CD8-positive, alpha-beta T cell (primary cell): ENCODE measurements at places on chromosomes 7 and 10.

DNA sequence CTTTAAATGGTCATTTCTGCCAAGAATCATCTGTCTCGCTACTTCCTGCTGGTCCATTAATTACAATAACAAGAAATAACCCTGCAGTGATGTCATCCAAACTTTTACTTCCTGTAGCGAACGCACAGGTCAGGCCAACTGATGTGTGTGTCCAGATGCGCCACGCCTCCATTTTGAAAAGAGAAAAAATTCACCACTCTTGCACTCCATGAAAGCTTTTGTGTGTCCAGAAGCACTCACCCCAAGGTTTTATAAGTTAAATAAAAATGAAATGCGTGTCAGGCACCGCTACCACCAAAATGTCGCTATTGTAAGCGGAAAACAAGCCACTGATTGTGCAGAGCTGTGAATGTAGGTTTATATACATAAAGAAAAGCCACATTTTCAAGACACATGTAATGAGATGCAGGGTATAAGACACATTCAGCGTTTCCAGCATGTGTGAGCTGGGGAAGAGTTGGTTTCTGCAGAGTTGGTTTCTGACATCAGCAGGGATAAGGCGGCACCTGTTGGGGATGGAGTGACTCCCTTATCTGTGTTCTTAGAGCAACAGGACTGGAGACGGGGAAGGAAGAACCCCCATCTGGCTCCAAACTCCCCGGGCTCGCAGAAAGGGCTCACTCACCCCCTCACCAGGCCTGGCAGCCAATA lies 83.3 kb downstream of the CTBP2 start:
- no peak for DNase-seq

GRCh38 chr10:12214763-12215218 lies 18.8 kb downstream of the CDC123 start:
- DNase-seq: no peak

- no peak for DNase-seq
Measured at GRCh38 chr7:105187302-105188169, 173.5 kb downstream of the KMT2E start.

DNA sequence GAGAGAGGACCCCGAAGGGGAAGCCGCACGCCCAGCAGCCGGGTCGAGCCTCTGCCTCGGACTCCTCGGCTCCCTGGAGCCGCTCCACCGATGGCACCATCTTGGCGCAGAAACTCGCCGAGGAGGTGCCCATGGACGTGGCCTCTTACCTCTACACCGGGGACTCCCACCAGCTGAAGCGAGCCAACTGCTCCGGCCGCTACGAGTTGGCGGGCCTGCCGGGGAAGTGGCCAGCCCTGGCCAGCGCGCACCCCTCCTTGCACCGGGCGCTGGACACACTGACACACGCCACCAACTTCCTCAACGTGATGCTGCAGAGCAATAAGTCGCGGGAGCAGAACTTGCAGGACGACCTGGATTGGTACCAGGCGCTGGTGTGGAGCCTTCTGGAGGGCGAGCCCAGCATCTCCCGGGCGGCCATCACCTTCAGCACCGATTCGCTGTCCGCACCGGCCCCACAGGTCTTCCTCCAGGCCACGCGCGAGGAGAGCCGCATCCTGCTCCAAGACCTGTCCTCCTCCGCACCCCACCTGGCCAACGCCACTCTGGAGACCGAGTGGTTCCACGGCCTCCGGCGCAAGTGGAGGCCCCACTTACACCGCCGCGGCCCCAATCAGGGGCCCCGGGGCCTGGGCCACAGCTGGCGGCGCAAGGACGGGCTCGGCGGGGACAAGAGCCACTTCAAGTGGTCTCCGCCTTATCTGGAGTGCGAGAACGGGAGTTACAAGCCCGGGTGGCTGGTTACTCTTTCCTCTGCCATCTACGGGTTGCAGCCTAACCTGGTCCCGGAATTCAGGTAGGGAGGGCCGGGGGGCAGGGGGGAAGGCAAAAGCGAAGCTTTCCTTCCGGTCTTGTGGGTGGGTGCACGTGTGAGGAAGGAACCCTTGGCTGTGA lies 973 bp downstream of the GPR158 start:
- DNase-seq: no peak

DNA sequence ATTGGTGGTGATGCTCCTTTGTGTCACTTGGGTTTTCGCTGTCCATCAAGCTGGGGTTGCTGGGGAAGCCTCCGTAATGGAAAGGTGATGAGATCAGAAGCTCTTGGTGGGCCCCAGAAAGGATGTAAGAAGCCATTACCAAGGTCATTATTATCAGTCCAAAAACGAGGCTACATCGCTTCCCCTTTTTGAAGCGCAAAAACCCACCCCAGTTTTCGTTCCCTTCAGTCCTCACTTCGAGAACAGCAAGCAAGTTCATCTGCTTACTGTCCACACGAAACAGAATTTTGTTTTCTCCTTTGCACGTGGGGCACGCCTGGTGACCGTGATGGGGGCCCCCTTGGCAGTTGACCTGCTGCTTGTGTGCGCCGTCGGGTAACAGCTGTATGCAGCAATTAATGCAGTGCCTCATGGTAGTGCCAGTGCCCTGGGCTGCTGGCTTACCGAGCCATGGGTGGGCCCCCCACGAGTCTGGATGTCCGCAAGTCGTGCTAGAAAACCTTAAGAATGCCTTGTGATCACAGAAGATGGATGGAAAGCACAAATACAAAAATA lies 47.5 kb downstream of the CHST15 start:
- DNase-seq: no peak

- no peak for DNase-seq
Measured at GRCh38 chr7:125136755-125137532, 207.3 kb upstream of the POT1 start.

DNA sequence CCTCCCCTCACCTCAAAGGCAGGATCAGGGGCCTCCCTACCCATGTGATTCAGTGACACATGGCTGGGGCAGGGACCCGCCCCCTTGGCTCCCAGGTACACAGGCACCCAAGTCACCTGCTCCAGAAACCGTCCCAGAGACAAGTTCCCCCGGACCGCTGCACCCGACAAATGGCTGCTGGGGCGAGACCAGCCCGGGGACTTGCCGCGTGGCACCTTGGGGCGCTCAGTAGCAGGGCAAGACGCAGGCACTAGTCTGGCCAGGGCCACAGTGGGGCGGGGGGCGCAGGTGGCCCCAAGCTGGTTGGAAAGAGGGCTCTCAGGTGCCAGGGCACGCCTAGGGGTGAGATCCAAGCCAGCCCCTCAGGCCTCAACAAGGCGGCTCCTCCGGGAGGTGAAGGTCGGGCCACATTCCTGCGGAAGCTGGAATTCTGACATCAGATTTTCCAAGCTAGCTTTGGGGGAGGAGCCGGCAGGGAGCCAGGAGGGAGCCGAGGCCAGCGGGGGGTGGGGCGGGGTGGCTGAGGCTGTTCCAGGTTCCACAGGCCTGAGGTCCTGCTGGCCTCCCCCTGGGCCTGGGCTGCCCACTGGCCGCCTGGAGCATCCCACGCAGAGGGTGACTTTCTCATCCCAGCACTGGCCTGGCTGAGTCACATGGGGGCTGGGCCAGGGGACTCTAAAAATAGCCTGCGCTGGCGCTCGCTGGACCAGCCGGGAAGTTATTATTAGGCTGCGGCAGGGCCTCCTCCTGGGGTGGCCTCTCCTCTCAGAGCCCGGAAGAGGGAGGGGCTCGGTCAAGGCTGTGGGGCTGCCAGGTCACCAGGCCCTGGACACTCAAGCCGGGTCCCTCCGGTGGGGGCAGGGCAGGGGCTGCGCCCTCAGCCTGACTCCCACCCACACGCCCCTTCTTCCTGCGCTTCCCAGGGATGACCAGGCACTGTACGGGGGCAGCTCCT lies 20.5 kb upstream of the INPP5A start:
- DNase-seq: no peak

DNA sequence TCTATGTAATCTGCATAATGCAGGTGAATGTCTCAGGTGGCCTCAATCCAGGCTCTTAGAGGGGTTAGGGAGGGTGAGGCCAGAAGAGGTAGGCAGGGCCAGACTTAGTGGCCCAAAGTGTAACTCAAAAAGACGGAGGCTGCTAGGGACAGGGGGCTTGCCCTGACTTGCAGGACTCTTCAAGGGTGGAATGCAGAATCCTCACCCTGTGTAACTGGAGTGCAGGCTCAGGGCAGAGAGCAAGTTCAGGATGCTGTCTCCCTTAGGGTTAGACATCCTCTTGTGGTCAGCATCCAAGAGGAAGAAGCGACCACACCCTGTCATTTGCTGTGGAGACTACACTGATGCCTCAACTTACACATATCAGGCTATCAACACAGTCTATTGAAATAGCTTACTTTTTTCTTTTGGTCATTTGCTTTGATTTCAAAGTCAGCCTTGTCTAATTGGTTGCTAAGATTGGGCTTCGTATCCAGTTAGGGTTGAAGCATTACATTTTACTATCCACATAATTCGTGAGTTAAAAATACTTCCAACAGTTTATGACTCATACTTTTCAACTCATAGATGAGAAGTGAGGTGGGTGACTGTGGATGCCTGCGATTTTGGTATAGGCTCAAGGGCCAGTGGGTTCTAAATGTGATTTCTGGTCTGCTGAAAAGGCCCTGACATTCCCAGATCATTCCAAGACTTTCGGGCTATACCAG lies 563.6 kb downstream of the SUGCT start:
- DNase-seq: no peak

DNA sequence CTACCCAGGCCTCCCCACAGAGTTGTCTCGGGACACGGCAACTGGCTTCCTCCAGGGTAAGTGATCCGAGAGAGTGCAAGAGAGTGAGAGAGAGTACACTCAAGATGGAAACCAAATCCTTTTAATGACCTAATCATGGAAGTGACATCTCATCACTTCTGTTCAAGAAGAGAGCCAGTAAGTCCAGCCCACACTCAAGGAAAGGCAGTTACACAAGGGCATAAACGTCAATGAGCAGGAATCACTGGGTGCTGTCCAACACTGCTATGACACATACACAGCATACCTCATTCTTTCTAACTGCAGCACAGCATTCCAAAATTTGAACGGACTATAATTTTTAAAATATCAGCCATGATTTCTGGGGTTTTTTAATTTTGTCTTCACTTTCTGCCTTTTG lies 29.3 kb upstream of the OSBPL3 start:
- DNase-seq: no peak

GRCh38 chr7:75971309-75971960 lies 23.0 kb downstream of the TMEM120A start:
- DNase-seq: no peak

DNA sequence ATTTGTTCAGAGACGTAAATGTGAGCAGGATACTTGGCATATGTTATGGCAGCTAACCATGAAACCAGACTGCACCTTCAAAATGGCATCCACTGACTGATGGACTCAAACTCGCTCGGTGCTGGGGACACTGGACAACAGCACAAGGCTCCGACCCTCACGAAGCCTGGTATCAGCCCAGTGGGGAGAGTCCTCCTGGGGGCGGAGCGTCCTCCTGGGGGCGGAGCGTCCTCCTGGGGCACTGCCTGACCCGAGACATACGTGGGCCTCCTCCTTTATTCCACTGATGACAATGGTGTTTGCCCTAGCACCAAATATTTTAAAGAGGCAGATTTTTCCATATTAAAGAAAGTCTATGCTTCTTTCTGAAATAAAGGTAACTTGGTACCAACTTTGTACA lies 39.5 kb downstream of the ESYT2 start:
- DNase-seq: no peak

GRCh38 chr10:15954188-15954587 lies 93.9 kb upstream of the MINDY3 start:
- DNase-seq: no peak

DNA sequence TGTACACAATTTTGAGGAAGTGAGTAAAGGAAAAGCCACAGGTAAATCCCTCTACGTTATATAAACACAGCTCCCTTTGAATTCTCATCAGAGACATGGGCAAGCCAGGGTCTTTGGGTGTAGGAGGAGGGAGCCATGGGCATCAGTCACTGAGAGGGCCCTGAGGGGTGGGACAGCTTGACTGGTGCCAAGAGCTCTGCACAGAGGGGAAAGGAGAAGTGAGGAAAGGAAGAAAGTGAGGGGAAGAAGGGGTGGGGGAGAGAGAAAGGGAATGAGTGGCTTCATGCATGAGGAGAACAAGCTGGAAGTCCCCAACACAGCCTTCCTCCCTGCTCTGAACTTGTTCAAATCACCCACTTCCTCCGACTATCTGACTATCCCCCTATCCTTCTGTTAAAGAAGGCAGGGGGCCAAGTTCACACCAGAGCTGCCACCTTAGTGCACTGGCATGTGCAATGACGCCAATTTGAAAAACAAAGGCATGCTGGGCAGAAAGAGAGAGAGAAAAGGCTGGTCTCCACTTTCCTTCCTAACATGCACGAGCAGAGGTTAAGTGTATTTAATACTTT lies 16.4 kb upstream of the RNF148 start:
- no peak for DNase-seq

DNA sequence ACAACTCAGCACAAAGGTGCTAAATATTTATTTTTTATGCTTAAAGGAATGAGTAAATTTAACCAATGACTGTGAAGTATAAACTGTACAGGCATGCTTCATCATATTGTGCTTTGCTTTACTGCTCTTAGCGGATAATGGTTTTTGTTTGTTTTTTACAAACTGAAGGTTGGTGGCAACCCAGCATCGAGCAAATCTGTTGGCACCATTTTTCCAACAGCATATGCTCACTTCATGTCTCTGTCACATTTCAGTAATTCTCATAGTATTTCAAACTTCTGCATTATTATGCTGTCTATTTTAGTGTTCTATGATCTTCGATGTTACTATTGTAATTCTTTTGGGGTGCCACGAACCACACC lies 22.8 kb downstream of the BRAF start:
- DNase-seq: no peak

- DNase-seq: no peak
Measured at GRCh38 chr7:73999664-74000435, 28.1 kb upstream of the ELN start.

- no peak for DNase-seq
Measured at GRCh38 chr7:46143421-46143820, 222.3 kb upstream of the IGFBP3 start.

DNA sequence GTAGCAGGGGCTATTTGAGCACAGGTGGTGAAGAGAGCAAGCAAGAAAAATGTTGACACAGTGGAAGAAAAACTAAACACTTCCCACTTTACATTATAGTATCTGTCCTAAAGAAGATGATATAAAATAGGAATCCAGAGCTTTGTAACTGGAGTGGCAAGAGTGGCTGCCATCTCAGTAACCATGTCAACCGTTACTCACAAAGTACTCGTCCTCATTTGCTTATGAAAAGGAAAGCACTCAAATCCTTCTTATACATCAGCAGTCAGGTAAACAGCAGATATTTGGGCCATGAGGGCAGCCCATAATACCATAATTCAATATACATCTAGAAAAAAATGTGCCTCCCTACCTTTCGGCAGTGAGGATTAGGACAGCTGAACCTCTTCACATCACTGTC lies 70.1 kb downstream of the RNF216 start:
- DNase-seq: no peak

DNA sequence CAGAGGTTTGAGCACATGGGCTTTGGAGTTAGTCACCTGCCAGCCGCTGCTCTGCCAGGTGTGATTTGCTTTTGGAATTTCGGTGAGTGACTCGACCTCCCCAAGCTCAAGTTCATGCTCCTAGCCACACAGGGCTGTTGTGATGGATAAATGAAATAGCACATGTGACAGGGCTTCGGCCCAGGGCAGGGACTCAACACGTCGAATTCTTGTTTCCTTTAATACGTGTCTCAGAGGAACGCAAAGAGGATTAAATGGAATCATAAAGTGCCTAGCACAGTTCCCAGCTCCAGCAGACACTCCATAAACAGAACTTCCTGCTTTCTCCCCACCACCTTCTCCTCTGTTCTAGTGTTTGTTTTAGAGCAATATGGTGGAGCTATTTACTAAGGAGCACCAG lies 88.3 kb upstream of the CHST15 start:
- no peak for DNase-seq
